IPS DF 19.7 (cell line): ENCODE measurements at places on chromosomes 7 and 10.
A peak's percentile ranks its signal among the peaks of the same experiment; 100 is the strongest.

GRCh38 chr10:55897490-55897921 lies 463.6 kb downstream of the ZWINT start:
- peak; percentile 9 for DNase-seq

GRCh38 chr7:50594136-50594535 lies 28.9 kb upstream of the DDC start:
- DNase-seq: no peak

- no peak for DNase-seq
Observed at GRCh38 chr10:14086596-14086995, 244.1 kb downstream of the FRMD4A start.

DNA sequence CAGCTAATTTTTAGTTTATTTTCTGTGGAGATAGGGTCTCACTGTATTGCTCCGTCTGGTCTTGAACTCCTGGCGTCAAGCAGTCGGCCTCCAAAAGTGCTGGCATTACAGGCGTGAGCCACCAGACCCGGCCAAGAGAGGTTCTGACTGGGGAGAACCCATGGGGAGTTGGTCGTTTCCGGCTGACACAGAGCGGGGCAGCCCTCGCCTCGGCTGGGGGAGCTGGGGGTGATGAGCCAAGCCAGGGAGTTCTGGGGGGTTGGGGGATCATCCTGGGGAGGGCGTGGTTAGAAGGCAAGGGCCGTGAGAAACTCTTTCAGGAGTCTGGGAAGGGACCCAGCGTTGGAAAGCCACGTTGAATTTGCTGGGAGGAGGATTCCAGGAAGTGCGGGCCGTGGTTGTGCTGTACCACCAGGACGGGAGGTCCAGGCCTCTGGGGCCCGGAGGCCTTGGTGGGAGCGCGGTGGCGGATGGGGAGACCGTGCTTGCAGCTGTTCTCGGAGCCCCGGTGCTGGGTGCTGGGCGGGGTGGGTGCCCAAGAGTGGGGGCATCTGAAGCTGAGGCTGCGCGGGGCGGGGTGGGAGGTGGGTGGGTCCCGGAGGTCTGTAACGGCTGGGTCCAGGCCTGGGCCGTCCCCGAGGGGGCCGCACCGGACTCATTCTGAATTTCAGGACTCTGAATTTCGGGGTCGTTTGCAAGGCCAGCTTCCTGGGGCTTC lies 8.4 kb upstream of the ZNF853 start:
- no peak for DNase-seq

- DNase-seq: peak; percentile 28
Observed at GRCh38 chr7:21753071-21753470, 192.6 kb downstream of the CDCA7L start.

DNA sequence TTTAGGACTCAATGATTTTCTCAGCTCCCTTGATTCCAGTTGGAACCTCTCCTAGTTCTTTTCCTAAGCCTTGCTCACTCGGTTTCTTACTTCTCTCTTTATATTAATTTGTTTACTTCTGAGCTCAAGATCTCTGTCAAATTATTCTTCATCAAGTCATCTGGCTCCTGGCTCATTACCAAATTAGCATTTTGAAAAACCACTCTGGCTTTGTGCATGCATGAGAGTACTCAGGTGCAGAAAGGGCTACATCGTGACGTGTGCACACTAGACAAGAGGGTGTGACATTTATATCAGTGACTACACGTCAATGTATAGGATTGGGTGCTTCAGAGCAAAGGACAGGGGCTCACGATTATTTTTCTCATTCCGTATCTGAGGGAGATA lies 645.7 kb upstream of the DPP6 start:
- DNase-seq: no peak

- DNase-seq: no peak
Observed at GRCh38 chr7:129772646-129773280, 161.2 kb downstream of the NRF1 start.

GRCh38 chr7:2909043-2909442 lies 64.9 kb upstream of the GNA12 start:
- DNase-seq: no peak

DNA sequence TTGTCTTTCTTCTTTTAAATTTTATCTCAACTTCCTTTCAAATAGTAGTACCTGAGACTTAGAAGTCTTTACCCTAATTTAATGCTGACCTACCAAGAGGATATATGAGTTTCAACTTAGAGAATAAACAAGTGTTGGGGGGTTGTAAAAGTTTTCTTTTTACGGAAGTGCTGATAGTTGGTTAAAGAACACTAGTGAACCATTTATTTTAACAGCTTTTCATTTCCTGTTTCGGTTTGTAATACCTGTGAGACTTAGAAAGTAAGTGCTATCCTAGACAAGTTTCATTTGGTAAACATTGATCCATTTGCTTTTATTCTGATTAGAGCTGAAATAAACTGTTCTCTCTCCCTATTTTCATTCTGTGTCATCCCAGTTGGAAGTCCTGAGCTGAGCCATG lies 683.1 kb upstream of the SORCS1 start:
- no peak for DNase-seq

- DNase-seq: no peak
Observed at GRCh38 chr10:49592726-49593563, 17.2 kb upstream of the SLC18A3 start.

DNA sequence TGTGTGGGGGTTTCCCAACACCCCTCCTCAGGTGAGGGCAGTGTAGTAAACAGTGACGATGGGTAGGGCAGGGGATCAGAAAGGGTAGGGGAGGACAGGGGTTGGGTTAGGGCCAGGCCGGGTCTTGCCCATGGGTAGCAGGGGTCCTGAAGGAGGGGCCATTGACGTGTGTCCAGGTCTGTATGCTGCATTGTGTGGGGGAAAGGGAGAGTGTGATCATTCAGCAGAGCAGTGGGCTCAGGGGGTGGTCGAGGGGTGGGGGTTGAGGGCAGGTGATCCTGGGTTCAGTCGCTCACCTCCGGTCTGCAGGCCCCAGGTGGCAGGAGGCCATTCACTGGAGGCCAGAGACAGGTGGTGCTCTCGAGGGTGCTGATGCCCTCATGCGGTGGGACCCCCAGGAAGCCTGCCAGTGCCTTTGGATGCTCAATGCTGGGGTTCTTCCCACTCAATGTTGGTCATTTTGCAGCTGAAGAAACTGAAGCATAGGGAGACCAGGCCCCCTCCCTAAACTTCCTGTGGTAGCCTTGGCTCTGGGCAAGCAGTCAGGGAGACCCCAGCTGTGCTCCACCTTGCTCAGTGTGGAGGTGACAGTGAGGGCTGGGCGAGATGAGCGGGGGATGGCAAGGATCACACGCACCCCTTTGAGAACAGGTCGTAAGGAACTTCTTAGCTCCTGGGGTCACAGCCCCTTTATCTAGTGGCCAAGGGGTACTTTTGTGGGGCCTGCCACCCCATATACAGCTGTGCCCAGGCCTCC lies 48.8 kb upstream of the CAMK2B start:
- DNase-seq: no peak

- DNase-seq: no peak
Observed at GRCh38 chr10:103868200-103868599, 12.8 kb upstream of the SH3PXD2A start.

- no peak for DNase-seq
Observed at GRCh38 chr7:54846273-54846672, 87.3 kb upstream of the SEC61G start.

DNA sequence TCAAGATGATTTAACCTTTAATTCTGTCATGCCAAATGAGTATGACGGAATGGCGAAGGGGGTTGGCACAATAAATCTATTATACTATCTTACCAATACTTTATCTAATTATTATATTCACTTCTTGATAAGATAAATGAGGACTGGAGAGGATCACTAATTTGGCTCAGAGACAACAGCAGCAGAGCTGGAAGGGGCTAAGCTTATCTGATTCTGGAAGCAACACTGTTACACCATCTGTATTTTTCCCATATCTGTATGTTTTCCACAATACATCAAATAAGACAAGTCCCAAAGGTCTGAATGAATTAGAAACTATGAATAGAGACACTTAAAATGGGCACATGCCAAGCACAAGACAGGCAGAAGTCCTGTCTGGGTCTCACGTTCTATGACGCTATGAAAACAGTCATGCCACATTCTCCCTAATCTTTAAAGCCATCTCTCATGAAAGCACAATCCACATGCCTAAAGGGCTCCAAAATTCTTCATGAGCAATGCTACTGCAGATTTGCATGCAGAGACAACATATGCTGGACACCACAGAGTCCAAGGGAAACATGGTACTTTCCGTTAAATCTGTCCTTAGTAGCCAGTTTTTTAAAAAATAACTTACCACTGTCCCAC lies 88.3 kb downstream of the SLC25A13 start:
- DNase-seq: no peak

- DNase-seq: no peak
Observed at GRCh38 chr7:918118-918425, 36.4 kb downstream of the ADAP1 start.

DNA sequence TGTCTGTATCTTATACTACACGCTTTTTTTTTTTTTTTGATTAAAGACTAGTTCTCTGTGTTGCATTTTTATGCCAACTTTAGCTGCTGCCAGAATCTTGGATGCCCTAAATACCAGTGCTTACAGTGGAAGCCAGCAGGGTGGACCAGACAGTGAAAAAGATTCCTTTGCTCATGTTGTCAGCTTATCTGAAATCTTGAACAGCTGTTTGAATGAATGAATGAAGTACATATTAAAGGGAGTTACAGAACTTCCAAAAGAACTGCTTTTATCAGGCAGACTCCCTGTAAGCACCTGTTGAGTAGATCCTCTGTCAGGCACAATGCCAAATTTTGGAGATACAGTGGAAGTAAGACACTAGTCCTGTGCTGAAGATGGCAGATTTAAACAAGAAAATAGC lies 184.9 kb downstream of the PPP1R9A start:
- no peak for DNase-seq

DNA sequence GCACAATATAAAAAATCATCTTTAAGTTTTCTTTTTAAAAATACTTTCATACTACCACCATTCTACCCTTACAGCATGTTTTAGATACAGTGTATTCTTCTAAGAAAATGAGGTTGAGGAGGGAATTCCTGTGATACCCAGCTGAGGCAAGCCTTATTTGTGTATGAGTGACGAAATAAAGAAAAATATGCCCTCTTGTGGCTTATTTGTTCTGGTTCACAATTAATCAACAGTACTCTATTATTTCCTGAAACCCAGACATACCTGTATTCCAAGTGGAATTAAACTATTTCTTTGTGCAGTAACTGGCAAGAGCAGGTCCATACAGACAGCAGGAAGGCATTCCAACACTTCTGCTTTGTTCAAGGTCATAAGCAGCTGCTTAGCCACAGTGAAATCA lies 4.5 kb upstream of the SEMA3D start:
- no peak for DNase-seq

- no peak for DNase-seq
Observed at GRCh38 chr10:79413196-79413595, 32.2 kb downstream of the ZCCHC24 start.

GRCh38 chr10:79149345-79149661 lies 80.5 kb downstream of the ZMIZ1 start:
- no peak for DNase-seq

DNA sequence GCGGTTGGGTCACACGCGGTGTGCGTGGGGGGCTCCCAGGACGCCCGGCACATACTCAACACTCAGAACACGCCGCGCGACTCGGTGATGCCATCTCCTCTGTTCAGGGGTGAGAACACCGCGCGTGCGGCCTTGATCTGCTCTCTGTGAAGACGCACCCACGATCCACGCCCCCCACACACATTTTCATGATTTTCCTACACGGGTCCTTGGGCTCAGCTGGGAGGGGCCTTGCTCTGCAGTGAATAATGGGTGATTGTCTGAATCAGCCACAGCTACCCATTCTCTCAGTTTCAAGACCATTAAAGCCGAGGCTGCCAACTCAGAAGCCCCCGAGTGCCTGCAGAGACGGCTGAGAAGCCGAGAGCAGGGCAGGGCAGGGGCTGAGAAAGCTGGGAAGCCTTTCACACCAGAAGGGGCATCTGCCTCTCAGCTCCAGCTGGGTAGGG lies 54.3 kb upstream of the PDGFA start:
- DNase-seq: no peak

DNA sequence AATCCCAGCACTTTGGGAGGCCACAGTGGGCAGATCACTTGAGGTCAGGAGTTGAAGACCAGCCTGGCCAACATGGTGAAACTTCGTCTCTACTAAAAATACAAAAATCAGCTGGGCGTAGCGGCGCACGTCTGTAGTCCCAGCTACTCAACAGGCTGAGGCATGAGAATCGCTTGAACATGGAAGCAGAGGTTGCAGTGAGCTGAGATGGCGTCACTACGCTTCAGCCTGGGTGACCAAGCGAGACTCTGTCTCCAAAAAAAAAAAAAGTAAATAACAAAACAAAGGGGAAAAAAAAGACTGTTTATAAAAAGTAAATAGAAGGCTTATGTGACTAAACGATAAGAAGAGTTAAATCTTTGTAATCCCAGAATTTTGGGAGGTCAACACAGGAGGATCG lies 15.0 kb upstream of the DNMBP start:
- DNase-seq: no peak

DNA sequence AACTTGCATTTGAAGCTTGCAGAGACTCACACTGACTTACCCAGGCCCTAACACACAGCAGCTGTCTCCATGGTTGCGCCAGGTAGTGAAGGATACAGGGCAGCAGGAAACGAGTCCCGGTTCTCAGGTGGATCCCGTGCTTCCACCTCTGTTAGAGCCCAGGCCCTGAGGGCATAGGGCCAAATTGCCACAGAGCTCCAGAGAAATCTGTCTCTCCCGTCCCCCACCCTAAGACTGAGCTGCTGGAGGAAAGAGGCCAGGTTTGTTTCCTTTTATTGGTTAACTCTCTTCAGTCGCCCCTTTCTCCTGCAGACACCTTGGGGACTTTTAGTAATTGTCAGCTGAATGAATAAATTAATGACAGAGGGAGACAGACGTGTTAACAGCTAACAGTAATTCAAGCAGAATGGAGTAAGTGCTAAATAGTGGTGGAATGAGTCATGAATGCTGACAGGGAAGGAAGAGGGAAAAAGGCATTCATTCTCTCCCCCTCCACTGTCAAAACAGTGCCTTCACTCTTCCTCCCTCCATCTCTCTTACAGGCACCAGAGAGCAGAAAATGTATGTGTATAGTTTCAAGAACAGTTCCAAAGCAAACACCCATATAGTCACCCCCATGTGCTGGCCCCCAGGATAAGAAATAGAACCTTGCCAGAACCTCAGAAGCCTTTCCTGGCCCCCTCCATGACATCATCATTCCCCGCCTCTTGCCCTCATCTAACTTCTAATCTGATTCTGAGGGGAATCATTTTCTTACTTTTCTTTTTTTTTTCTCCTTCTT lies 16.8 kb upstream of the DLG5 start:
- no peak for DNase-seq

DNA sequence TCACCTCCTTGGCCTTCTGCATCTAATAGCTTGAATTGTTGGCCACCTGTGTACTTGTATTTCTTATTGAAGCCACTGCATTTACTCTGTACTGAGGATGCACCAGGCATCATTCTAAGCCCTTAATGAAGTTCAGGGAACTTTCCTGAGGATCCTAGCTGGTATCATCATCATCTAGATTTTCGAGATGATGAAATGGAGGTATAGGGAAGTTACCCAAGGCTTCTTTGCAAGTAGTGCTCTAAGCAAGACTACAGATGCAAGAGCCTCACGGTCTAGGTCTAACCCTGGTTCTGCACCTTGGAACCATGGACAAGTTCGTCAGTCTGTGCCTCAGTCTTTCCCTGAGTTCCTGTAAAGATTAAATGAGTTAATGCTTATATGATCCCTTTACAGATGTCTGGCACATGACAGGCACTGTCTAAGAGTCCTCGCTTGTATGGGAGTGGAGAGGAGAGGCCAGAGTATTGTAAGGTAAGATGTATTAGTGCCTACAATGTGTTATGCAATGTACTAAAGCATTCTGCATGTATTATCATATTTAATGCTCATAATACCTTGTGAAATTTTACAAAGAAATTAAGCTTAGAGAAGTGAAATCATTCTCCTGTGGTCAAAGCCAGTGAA lies 145.1 kb downstream of the KCNMA1 start:
- no peak for DNase-seq

- DNase-seq: no peak
Observed at GRCh38 chr10:90964781-90965465, 44.0 kb upstream of the ANKRD1 start.
